CD4-positive, alpha-beta T cell (primary cell): ENCODE measurements at places on chromosomes 3 and 15.

DNA sequence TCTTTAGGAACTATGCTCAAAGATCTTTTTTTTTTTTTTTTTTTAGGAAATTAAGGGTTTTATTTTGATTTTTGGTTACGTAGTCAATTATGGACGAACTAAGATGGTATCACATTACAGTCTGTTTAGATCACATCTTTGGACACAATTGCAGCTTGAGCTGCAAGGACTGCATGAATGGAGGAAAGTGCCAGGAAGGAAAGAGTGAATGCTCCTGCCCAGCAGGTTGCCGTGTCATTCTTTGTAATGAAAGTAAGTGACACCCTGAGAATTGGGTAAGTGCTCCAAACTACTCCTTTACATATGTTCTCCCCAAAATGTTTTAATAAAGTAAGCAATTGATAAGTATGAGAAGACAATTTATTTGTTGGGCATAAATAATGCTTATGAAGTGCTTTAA, 716.5 kb upstream of the GOLIM4 start:
- no peak for DNase-seq
- H3K36me3 ChIP-seq, result no peaks in the 10 kb centered on the region
- no peaks in the 10 kb centered on the region for H3K4me1 ChIP-seq
- no peaks in the 10 kb centered on the region for H3K27me3 ChIP-seq

- H3K4me3 ChIP-seq, result no peak overlapping the region
- H3K4me1 ChIP-seq, result no peaks in the 10 kb centered on the region
- DNase-seq, result no peak
- H3K36me3 ChIP-seq, result peaks cover 27% of the 10 kb centered on the region
- no peaks in the 10 kb centered on the region for H3K27me3 ChIP-seq
Measured at GRCh38 chr3:17166369-17166768, 281.6 kb downstream of the PLCL2 start.

DNA sequence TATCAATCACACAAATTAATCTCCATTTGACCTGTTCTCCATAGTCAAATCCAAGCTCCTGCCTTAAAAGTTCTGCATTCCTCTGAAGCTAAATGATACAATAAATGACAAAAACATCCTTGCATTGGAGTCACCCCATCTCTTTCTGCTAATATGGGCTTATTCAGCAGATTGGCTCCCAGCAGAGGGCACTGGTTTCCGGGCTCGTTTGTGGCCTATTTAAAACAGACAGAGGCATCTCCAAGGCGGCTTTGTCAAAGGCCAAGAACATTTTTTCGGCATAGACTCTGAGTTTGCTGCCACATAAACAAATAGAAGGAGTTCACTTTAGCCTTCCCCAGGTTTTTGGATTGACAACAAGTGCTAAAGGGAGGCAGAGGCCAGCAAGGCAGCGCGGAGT, 204.4 kb upstream of the RASGRP1 start:
- no peaks in the 10 kb centered on the region for H3K36me3 ChIP-seq
- H3K4me1 ChIP-seq, result no peaks in the 10 kb centered on the region
- H3K4me3 ChIP-seq, result no peak overlapping the region
- H3K27me3 ChIP-seq, result no peaks in the 10 kb centered on the region

DNA sequence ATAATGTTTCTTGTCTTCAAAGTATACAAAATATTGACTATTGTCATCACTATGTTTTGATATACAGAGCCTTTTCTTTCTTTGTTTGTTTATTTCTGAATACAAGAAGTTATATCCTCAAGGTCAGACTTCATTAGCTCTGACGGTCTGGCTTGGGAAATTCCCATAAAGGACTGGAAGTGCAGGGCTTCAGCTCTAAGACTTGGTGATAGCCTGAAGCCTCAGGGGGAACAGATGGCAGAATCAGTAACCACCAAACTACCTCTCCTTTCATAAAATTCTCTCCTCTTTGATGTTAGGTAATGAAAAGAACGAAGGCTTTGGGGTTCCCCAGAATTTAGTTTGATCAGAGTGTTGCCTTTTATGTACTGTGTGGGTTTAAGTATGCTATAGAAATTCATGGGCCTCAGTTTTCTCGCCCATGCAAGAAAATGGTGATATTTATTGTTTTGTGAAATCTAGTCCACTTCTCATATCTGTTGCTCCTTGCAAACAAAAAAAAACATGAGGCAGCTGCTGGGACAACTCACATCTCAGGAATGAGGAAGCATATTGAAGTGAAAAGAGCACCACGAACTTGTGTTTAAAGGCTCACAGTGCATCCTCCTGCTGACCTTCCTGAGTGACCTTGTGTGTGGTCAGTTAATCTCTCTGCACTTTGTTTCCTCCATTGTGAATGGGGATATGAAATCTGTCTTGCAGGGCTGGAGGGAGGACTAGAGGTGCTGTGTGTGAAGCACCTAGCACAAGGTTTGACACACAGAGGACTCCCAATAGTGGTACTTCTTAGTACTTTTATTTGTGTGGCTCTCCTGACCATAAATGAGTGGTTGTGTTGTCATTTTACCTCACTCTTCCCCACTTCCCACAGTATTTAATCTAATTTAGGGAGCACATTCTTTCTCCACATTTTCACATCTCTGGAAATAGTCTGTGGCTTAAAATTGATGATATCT, 569.8 kb upstream of the IL12A start:
- H3K27me3 ChIP-seq, result no peaks in the 10 kb centered on the region
- DNase-seq, result no peak

- no peaks in the 10 kb centered on the region for H3K4me1 ChIP-seq
- H3K4me3 ChIP-seq, result no peak overlapping the region
- DNase-seq, result no peak
- no peaks in the 10 kb centered on the region for H3K27me3 ChIP-seq
- H3K36me3 ChIP-seq, result no peaks in the 10 kb centered on the region
- H3K27ac ChIP-seq, result no peak overlapping the region
Measured at GRCh38 chr15:38164507-38164906, 88.1 kb upstream of the SPRED1 start.
